AG20443 (cell line): ENCODE measurements at places on chromosomes 6 and 20.

DNA sequence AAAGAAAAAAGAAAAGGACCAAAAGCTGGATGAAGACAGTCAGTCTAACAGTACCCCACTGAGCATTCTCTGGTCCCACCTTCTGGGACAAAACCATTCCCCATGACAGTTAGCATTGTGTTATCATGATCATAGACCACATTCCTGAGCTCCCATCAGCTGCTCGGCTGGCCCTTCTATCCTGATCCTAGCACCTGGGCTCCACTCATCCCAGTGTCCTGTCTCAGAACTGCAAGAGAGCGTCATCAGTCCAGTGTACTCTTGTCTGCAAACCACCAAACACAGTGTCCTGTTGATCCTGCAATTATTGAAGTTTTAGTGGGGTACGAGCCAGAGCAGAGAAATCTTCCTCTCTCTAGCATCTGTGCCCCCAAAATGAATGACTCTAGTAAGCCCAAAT lies 16.0 kb upstream of the TAAR1 start:
- DNase-seq, result no peak

DNA sequence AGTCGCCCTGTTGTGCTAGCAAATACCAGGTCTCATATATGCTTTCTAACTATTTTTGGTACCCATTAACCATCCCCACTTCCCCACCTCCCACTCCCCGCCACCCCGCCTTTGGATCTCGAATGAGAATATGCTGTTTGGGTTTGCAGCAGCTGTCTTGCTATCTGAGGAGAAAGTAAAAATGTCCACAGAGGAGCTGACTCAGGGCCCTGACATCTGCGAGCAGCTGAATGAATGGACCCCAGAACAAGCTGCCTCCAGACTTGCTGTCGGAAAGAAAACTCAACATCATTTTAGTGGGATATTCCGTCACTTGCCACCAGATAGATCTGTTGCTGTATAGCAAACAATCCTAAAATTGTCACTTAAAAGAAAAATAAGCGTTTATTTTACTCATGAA lies 103.7 kb downstream of the LINC00237 start:
- no peak for DNase-seq

- DNase-seq, result no peak
Measured at GRCh38 chr6:125481056-125481455, 179.3 kb upstream of the HDDC2 start.

- DNase-seq, result no peak
Measured at GRCh38 chr6:138227316-138227781, 9.1 kb upstream of the PBOV1 start.

- no peak for DNase-seq
Measured at GRCh38 chr6:71011871-71012371, 55.1 kb upstream of the B3GAT2 start.

GRCh38 chr6:87705070-87705691 lies 3.1 kb upstream of the AKIRIN2 start:
- no peak for DNase-seq

DNA sequence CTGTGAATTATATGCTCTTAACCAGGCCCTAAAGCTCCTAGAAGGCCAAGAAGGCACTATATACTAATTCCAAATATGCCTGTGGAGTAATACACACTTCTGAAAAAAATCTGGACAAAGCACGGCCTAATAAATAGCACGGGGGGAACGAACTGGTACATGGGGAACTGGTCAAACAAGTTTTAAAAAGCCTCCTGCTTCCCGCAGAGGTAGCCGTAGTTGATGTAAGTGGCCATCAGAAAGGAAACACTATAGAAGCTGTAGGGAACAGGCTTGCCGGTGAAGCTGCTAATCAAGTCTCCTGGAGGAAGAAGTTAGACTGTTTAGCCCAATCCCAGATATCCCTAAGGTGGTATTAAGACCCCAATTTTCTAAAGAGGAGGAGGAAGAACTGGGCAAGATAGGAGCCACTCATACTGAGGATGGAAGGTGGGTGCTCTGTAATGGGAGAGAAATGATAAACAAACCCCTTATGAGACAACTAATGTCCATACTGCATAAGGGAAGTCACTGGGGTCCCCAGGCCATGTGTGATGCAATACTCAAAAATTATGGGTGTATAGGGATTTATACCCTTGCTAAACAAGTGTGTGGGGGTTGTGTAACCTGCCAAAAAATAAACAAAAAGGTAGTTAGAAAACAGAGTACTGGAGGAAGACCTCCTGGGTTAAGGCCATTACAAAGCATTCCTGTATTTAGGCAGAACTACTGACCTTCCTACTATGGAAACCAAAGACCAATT lies 27.1 kb upstream of the ZNF318 start:
- DNase-seq, result no peak

- no peak for DNase-seq
Measured at GRCh38 chr6:110449541-110449895, 26.9 kb downstream of the SLC22A16 start.

DNA sequence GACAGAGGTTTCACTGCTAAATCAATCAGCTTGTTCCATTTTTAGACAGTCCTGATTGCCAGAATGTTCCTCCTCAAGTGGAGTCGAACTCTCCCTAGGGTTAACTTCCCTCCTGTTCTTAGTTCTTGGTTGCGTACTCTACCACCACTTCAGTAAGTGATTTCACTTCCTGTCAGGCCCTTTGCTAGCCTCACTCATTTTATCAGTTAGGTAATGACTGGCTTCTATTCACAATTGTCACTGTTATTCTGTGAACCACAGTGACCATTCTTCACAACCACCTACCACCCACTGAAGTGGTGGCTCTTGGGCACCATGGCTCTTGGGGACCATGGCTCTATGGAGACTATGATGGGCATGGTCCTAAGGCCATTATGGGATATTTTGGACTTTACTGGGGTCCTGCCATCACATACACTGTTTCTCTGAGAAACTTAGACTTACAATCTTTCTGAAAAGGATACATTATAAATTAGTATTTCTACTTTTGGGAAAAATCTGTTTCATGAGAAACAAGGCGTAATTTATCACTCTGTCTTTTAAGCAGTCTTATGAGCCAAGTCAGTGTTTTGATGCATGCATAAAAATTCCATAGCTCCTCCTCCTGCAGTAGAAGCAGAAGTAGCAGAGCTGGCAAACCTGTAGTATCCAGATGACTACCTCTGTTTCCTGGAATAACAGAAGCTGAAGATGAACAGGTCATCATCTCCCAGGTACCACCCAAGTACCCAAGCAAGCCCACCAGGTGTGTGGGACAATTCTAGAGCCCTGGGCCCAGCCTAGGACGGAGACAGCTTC lies 66.3 kb downstream of the ATXN1 start:
- DNase-seq, result no peak

- DNase-seq, result peak; percentile 42
Measured at GRCh38 chr20:652615-653109, 338 bp downstream of the SRXN1 start.

GRCh38 chr6:136728033-136728939 lies 64.0 kb downstream of the MAP3K5 start:
- no peak for DNase-seq

GRCh38 chr20:41087777-41088176 lies 49.6 kb upstream of the PLCG1 start:
- no peak for DNase-seq

GRCh38 chr6:47162793-47163192 lies 120.7 kb upstream of the ADGRF1 start:
- DNase-seq, result no peak

- DNase-seq, result no peak
Measured at GRCh38 chr6:98779618-98780017, 54.8 kb upstream of the POU3F2 start.
